Suppressor macrophage (primary cell): ENCODE measurements at places on chromosomes 7 and 10.

- DNase-seq = peak; percentile 10
Measured at GRCh38 chr10:97140049-97140846, 45.5 kb downstream of the SLIT1 start.

- DNase-seq = no peak
Measured at GRCh38 chr7:135186841-135187253, 16.3 kb upstream of the CYREN start.

GRCh38 chr10:71767420-71768035, 5.8 kb downstream of the VSIR start:
- no peak for DNase-seq

GRCh38 chr7:128045158-128045557, 13.9 kb upstream of the LRRC4 start:
- DNase-seq = no peak

DNA sequence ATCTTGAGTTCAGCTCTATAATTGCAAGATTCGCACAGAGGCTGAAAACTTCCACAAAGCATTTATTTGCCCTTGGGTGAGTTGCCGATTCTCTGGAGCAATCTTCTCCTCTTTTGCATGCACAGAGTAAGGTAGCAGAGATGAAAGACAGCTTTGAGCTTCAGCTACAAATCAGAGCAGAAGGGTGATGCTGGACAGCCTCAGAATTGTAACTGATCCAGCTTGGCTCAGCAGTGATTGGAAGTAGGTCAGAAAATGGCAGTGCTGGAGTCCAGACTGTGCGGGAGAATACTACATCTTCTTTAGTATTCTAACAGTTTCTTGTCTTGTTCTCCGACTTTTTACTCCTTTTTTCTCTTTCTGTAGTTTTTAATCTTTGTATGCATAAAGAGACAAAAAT, 55.4 kb upstream of the CDC14C start:
- no peak for DNase-seq

- DNase-seq = no peak
Measured at GRCh38 chr7:28144266-28144665, 36.3 kb downstream of the JAZF1 start.

- DNase-seq = peak; percentile 10
Measured at GRCh38 chr7:55140221-55140940, 121.6 kb downstream of the EGFR start.

- DNase-seq = peak; percentile 53
Measured at GRCh38 chr7:1531263-1531978, 919 bp downstream of the MAFK start.

- no peak for DNase-seq
Measured at GRCh38 chr10:29096303-29096824, 192.5 kb upstream of the LYZL1 start.

GRCh38 chr10:88234297-88234696, 348.8 kb downstream of the RNLS start:
- no peak for DNase-seq

DNA sequence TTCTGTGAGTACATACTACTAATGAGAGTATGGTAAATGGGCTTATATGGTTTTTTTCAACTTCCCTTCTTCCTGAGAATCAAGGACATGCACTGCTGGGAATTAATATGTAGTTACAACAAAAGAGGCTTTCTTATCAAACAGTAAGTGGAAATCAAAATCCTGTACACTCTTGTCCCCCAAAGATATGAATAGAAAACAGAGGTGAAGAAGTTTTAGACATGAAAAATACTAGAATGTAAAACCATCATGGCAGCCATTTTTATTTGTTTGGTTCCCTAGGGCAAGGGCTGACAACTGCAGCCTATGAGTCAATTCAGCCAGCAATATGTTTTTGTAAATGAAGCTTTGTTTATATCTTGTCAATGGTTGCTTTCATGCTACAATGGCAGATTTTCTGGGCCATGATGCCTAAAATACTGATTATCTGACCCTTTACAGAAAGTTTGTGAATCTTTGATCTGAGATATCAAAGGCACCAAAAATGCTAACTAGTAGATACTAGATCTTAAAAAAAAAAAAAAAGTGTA, 422.4 kb downstream of the PARD3 start:
- DNase-seq = no peak

DNA sequence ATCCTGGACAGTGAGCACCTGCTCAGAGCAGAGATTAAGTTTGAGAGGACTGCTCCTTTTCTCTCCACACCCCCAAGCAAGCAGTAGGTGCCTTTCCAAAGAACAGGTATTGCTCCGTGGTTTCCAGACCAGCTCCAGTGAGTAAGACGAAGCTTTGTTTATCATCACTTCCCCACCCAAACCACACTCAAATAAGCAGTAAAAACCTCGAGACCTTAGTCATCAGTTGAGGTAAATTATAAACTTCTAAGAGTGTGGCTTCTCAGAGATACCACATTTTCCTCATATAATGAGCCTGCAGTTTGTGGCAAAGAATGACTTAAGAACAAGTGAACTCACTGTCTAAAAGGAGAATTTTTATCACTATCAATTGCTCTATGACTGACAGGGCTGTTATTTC, 50.0 kb upstream of the GRB10 start:
- no peak for DNase-seq

- DNase-seq = no peak
Measured at GRCh38 chr7:130994378-130995115, 260.5 kb upstream of the KLF14 start.

DNA sequence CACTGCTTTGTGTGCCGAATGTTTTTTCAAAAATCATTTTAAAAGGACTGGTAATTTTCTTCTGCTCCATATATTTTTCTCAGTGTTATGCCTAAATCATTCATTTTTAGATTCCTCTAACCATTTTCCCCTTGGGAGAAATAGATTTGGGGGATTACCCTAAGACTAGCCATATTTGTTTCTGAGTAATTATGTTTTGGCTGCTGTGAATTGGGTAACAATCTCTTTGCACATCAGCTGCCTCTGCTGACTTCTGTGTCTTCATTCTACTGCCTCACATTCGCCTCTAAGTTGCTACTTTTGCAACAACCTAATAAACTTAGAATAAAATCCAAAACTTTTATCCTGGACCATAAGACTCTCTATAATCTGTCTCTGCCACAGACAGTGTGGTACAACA, 18.5 kb upstream of the MRC1 start:
- peak; percentile 68 for DNase-seq

DNA sequence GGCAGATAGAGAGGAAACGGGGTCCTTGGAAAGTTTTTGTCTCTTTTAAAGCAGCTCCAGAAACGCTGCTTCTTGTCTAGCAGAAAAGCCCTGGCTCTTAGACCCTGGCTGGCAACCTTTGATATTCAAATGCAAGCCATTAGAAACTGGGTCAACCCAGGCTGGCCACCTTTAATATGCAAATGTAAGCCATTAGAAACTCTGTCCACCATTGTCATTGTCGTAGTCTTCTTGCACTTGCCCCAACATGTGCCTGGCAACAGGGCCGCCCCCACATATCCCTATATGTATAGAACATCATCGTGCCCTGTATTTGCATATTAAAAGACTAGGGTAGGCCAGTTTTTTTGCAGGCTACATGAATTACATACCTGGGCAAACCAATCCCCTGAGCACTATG, 621.3 kb upstream of the DPP6 start:
- DNase-seq = no peak

- peak; percentile 74 for DNase-seq
Measured at GRCh38 chr10:124403548-124403947, 15.2 kb downstream of the OAT start.

GRCh38 chr7:85529831-85530230, 343.0 kb upstream of the SEMA3D start:
- DNase-seq = no peak

- no peak for DNase-seq
Measured at GRCh38 chr7:93890041-93890463, 501 bp downstream of the TFPI2 start.

- DNase-seq = no peak
Measured at GRCh38 chr7:2266911-2267310, 24.9 kb downstream of the NUDT1 start.

- peak; percentile 58 for DNase-seq
Measured at GRCh38 chr7:1666823-1667565, 3.1 kb upstream of the ELFN1 start.

DNA sequence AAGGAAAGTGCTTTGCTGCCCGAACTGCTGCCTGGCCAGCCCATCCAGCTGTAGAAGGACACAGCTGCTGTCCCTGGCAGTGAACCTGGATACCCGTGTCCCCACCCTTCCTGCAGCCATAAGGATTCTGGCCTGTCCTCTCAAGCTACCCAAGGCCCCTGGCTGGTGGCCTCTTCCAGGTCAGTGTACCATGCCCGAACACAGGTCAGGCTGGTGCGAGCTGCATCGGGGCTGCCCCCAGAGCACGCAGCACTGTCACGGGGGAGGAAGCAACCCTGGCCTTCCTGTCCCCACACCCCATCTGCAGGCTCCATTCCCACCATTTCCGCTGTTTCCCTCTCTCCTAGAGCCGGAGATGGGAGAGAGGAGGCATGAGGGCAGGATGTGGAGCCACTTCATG, 30.5 kb upstream of the PWWP2B start:
- DNase-seq = no peak

DNA sequence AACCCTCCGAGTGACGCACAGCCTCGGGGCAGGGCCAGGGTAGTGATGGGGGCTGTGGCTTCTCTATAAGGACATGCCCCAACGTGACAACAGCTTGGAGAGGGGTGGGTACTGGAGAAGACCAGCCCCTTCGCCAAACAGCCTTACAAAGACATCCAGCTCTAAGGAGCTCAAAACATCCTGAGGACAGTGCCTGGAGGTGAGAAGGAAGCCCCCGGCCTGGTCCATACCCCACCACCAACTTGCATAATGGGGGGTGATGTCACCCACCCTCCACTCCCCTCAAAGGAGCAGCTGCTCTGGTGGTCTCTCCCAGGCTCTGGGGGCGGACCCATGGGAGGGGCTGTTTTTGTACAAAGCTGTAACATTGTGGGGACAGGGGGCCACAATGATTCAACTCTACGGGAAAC, 15.1 kb downstream of the PRSS2 start:
- no peak for DNase-seq

- DNase-seq = no peak
Measured at GRCh38 chr10:125967533-125967932, 71.2 kb downstream of the FANK1 start.

DNA sequence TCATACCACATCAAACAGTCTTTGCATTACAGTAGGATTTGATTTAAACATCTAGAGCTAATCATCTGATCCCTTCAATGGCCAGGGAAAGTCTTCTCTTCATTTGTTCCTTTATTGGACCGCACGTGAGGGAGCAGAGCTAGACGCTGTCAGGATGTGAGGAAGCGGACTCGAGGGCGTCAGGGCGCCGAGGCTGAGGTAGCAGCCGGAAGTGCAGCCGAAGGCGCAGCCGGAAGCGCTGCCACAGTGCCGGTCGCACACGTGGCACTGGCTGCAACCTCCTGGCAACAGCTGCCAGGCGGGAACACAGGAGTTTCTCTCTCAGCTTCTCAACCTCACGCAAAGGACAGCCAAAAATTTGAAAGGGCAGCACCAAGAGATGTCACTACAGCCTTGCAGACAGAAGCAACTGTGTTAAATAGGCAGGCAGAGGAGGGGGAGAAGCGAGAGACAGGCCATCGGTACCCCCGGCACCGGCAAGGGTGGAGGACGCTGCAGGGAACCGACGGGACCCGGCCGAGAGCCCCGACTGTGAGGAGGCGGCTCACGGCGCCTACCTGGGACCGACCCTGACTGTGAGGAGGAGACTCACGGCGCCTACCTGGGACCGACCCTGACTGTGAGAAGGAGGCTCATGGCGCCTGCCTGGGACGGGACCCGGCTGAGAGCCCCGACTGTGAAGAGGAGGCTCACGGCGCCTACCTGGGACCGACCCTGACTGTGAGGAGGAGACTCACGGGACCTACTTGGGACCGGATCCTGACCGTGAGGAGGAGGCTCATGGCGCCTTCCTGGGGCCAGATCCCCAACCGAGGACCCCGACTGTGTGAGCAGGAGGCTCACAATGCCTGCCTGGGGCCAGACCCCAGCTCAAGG, 32.3 kb downstream of the VIPR2 start:
- DNase-seq = no peak

DNA sequence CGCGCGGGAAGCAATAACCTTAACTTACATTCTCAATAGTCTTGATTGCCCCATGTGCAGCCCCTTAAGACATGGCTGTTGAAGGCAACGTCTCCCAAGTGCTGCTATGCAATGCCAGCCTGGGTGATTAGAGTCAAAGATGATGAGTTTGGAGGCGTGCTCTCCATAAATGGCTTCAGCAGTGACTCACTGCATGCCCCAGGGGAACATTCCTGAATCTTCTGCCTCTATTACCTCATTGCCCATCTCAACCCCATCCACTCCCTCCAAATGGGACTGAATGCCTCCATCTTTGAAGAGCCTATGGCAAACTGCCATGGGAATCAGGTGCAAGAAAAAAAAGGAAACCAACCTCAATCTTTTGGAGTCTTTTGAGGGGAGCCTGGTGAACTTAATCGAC, 282.8 kb downstream of the SNX10 start:
- no peak for DNase-seq

DNA sequence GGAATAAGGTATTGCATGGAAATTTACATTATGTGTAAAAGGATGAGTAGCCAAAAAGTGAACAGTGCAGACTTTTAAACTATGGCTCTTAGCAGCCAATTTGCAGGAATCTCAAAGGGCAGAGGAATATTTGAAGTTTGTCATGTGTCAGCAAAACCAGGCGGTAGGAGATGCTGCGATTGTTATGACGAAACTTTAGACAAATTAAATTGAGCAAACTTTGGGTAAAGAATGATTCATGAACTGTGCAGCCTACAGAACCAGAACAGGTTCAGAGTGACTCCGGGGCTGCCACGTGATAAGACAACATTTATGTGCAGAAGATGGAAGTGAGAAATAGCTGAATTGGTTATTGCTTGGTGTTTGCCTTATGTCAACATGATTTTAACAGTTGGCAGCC, 39.2 kb upstream of the CCDC6 start:
- no peak for DNase-seq

- DNase-seq = no peak
Measured at GRCh38 chr10:77240041-77240652, 397.5 kb downstream of the KCNMA1 start.

GRCh38 chr7:94375691-94376090, 19.0 kb upstream of the COL1A2 start:
- no peak for DNase-seq

DNA sequence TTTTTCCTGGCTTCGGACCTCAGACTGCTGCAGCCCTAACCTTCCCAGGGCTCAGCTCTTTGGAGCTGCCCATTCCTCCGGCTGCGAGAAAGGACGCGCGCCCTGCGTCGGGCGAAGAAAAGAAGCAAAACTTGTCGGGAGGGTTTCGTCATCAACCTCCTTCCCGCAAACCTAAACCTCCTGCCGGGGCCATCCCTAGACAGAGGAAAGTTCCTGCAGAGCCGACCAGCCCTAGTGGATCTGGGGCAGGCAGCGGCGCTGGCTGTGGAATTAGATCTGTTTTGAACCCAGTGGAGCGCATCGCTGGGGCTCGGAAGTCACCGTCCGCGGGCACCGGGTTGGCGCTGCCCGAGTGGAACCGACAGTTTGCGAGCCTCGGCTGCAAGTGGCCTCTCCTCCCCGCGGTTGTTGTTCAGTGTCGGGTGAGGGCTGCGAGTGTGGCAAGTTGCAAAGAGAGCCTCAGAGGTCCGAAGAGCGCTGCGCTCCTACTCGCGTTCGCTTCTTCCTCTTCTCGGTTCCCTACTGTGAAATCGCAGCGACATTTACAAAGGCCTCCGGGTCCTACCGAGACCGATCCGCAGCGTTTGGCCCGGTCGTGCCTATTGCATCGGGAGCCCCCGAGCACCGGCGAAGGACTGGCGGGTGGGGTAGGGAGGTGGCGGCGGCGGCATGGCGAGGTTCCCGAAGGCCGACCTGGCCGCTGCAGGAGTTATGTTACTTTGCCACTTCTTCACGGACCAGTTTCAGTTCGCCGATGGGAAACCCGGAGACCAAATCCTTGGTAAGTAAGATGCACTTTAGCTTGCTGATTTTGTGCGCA, at the start of gene PLXDC2:
PLXDC2 (plus strand) TSS at position 22 of the 820 bp plus-strand sequence.
- DNase-seq = peak; percentile 88

- no peak for DNase-seq
Measured at GRCh38 chr10:126214021-126214420, 174.3 kb downstream of the ADAM12 start.
